Prostate gland (tissue), 2 donors: ENCODE measurements at places on chromosomes 12 and 14.

GRCh38 chr12:49349266-49349665 lies 2.6 kb downstream of the DNAJC22 start:
- DNase-seq: no peak

DNA sequence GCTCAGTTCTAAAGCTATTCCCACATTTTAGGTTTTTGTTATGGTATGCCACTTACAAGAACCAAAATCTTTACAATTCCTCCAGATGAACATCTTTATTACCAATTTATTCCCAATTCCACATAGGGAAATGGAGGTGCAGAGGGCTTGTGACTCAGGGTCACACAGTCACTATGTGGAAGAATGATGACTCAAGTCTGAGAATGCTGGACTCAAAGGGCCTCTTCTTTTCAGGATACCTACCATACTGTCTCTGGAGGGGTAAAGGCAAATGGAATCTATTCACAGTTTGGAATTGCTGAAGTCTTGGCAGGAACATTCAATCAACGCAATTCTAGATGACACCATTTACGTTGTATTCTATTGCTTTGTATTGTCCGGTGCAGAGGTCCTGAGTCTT lies 48.2 kb upstream of the MANSC4 start:
- DNase-seq: no peak

GRCh38 chr12:92185052-92185451 lies 39.4 kb upstream of the BTG1 start:
- DNase-seq: no peak

DNA sequence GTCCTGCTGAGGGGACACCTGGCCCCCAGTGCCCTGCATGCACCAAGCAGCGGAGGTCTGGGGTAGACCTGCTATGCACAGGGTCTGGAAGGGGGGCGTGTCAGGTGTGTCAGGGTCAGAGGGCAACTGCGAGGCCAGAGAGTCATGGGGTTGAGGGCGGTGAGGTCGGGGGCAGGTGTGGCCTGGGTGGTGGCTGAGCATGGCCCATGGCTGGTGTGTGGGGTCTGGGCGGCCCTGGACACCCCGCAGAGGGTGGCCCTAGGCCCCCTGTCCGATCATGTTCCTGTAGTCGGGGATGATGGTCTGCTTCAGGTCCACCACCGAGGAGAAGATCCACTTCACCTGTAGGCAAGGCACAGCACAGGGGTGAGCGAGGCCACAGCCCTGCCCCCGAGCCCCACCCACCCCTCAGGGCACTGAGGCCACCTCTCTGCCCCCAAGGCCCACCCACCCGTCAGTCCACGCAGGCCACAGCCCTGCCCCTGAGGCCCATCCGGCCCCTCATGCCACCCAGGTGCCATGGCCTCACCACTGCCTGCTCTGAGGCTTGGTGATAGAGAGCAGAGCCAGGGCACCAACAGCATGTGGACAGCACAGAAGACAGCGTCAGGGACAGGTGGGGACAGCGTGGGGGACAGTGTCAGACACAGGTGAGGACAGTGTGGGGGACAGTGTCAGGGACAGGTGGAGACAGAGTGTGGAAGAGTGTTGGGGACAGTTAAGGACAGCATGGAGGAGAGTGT lies 211.3 kb downstream of the TMEM121 start:
- no peak for DNase-seq

- no peak for DNase-seq
These were observed 678 bp downstream of the INF2 start for GRCh38 chr14:104689881-104690711.

- no peak for DNase-seq
These were observed 231.2 kb downstream of the ETNK1 start for GRCh38 chr12:22856178-22856577.

DNA sequence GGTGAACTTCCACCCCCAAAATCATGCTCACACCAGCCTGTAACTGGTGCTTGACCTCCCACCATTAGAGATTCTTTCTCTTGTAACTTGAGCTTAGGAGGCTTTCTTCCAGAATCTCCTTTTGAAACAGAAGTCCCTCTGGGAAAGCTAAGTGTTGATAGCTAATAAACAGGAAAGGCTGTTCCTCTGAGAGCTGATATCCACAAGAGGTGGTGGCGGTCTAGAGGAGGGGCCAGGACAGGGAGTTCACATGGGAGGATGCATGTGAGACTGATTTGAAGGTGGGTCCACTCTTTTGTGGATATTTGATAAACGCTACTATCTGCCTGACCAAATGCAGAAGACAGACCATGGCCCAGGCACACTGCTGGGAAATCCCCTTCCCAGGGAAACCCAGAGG lies 10.2 kb upstream of the PRMT8 start:
- DNase-seq: no peak

DNA sequence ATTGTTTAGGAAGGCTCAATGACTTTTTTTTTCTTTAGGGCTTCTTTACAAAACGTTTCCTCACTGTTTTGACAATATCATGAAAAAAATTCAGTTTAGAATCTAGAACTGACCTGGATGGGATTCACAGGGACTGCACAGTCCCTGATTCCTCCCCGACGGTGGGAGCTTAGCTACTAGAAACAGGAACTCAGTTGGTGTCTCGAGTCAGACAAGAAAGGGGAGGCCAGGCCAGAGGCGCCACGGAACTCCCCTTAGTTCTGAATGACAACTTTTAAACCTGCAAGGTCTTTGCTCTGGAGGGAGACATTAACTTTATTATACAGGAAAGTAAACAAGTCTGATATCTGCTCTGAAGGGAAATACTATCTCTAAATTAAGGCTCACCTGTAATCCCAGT lies 45.4 kb upstream of the SRP54 start:
- no peak for DNase-seq

GRCh38 chr12:124397807-124398577 lies 103.1 kb downstream of the RFLNA start:
- DNase-seq: peak; percentile 51

DNA sequence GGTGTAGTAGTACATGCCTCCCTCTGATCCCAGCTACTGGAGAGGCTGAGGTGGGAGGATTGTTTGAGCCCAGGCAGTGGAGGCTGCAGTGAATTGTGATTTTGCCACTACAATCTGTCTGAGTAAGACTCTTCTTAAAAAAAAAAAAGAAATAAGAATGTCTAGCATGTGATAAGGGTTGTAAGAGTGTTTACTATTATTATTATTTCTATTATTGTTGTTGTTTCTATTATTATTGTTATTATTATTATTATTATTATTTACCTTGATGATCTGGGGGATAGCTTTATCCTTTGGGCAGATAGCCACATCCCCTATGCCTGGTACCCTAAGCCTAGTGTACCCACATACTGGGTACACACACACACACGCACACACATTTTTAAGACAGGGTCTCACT lies 4.3 kb downstream of the OAS3 start:
- DNase-seq: no peak
